Left ventricle myocardium inferior (tissue), 1 donor: ENCODE measurements at places on chromosomes 16 and 17.

GRCh38 chr17:18362698-18363100, 651 bp downstream of the SHMT1 start:
- DNase-seq, result peak; percentile 69

- DNase-seq, result no peak
Measured at GRCh38 chr17:3574231-3574630, 16.6 kb upstream of the TRPV3 start.

DNA sequence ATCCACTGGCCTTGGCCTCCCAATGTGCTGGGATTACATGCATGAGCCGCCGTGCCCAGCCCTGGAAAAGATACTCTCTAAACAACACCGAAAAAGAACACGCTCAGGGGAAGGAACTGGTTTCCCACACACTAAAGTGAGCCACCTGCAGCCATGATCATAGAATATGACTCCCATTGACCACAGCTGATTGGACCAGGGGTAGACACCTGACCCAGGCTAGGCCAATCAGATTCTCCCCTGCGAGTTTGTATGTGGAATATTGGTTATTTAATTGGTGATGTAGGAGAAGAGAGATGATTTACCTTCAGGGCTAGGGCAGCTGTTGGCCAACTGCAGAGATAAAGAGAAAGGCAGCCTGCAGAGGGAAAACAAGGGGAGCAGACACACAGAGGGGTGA, 9.0 kb upstream of the GGA2 start:
- DNase-seq, result no peak

DNA sequence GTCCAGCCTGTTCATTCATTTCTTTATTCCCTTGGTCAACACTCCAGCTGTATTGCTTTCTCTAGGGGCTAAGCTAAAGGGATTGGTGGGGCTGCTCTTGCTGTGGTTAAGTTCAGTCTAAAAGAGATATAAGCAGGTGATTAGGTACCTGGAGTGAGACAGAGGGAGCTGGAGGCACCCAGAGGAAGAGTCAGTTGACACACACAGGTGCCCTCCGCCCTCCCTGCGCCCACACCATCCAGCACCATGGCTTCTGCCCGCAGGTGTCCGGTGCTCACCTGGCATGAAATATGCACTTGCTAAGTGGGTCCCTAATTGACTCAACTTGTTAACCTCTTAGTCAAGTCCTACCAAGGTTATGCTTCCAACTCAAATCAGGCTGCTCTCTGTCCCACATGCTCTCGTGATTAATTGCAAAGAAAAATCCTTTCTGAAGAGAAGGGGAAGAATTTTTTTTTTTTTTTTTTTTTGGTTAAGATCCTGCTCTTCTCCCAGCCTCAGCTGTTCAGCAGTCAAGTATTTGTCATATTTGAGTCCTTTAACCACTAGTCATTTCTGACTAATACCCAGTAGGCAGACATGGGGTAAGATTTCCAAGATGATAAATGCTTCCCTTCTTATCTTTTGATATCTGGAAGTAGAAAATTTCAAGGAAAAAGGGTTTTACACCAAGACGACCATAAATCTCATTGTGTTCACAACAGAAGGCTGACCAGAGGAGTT, 199.8 kb upstream of the WSCD1 start:
- no peak for DNase-seq

DNA sequence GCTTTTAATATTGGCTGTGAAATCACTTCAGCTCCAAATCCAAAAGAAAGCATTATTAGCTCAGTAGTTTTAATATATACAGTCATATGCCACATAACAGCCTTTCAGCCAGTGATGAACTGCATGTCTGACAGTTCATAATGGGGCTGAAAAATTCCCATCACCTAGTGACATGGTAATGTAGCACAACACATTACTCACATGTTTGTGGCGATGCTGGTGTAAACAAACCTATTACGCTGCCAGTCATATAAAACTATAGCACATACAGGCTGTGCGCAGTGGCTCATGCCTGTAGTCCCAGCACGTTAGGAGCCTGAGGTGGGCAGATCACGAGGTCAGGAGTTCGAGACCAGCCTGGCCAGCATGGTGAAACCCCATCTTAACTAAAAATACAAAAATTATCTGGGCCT, 92.2 kb downstream of the TUBD1 start:
- no peak for DNase-seq

DNA sequence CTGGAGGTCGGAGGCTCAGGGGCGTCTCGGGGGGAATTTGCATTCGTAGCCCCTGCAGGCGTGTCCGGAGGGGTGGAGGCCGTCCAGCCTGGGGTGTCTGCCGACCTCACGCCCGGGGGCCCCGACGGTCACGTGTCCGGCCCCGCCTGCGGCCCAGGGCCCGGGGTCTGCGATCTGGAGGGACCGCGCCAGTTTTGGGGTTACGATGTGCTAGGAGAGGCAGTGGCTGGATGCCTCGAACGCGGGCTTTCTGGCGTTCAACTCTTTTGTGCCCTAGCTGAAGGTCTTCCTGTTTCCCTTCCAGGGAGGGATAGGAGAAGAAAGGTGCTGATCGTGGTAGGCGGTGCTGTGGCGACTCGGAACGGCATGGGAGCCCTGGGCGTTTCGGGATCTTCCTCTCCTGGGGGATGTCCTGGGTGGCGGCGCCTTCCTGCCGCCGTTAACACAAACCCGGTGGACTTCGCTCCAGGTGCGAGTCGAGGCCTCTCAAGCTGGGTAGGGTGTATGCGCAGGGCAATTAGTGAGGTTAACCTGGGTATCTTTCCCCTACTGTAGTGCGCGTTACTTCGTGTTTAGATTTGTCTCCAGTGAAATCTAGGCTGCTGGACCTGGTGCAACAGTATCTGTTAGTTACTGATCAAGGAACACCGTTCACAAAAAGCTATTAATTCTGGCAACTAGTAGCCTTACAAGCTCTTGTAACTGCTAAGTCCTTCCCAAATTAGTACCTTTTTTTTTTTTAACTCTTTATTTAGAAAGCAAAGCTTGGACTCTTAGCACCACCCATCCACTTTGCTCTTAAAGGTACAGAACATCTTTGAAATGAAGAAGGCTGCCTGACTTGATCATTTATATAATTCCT, 1.3 kb downstream of the AKAP1 start:
- no peak for DNase-seq
